ENCODE measurements at places on chromosomes 3 and 15. TPM values are rescaled to one million over a fixed set of nuclear protein-coding genes. Genes with fewer than 3 reads are reported as not detected.

- peak; percentile 79 for DNase-seq
These were observed 96.9 kb downstream of the ZPLD1 start for GRCh38 chr3:102531686-102532085.

- no peak for DNase-seq
These were observed 1.2 kb downstream of the BLOC1S6 start for GRCh38 chr15:45588219-45588875.

DNA sequence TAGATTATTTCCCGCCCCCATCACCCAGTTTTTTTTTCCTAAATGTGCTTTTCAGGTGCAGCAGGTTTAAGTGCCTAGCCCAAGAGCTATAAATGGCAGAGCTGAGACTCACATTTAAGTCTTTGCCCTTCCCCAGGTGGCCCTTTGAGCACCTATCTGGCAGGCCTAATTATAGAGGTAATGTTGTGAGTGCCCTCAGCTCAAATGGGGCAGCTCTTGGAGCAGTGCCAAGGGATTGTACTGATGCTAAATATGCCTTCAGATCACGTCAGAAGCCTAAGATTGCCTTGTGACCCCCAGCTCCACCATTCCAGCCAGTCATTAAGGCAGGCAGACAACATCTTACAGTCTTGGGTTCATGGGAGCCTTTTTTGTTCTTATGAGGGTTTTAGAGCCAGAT is 159.5 kb downstream of the RPLP1 start:
- DNase-seq = no peak

DNA sequence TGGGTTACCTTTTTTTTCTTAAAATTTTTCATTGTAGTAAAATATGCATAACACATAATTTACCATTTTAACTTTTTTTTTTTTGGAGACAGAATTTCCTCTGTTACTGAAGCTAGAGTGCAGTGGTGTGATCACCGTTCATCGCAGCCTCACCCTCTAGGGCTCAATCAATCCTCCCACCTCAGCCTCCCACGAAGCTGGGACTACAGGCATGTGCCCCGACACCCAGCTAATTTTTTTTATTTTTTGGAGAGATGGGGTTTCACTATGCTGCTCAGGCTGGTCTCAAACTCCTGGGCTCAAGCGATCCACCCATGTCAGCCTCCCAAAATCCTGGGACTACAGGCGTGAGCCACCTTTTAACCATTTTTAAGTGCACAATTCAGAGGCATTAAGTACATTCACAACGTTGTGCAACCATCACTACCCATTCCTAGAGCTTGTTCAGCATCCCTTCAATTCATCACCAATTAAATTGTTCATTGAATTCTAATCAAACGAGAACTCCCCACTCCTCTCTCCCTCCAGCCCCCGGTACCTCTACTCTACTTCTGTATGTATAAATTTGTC is 44.6 kb downstream of the BHLHE40 start:
- no peak for DNase-seq

DNA sequence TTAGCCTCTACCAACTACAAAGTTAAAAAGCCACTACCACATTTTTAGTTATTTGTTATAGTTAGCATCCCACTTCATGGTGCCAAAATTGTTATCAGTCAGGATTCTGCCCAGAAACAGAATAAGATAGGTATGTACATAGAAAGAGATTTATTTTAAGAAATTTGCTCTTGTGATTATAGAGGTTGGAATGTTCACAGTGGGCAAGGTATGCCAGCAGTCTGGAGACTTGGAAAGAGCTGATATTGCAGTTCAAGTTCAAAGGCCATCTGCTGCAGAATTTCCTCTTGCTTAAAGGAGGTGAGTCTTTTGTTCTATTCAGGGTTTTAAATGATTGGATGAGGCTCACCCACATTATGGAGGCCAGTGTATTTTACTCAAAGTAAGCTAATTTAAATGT is 143.8 kb upstream of the POU1F1 start:
- DNase-seq = no peak

DNA sequence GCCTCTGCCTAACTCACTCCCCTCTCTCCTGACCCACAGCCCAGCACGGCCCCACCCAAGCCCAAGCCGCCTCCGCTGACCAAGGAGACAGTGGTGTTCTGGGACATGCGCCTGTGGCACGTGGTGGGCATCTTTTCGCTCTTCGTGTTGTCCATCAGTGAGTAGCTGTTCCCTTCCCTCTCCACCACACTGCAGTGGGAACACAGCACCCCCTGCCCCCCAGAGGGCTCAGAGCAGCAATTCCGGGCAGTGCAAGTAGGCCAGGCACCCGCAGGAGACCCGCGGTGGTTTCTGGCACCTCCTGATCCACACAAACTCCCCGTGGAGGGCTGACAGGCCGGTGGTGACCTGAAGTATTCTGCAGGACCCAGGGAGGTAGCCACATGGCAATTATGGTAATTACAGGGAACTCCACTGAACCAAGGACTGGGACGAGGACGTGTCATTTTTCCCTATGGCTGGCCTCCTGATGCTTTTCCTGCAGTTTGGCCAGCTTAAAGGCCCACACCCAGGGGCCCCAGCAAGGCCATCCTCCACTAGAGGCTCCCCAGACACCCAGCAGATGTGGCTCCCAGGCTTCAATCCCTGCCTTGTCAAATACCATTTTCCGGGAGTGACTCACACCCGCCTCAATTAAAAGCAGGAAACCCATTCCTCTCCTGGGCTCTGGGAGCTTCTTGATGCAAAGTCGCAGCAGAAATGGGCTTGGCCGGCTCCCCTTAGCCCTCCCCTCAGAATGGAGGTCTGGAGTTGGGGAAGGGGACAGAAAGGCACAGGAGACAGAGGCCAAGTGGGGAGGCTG is 4.8 kb downstream of the TMIE start:
- peak; percentile 70 for DNase-seq

DNA sequence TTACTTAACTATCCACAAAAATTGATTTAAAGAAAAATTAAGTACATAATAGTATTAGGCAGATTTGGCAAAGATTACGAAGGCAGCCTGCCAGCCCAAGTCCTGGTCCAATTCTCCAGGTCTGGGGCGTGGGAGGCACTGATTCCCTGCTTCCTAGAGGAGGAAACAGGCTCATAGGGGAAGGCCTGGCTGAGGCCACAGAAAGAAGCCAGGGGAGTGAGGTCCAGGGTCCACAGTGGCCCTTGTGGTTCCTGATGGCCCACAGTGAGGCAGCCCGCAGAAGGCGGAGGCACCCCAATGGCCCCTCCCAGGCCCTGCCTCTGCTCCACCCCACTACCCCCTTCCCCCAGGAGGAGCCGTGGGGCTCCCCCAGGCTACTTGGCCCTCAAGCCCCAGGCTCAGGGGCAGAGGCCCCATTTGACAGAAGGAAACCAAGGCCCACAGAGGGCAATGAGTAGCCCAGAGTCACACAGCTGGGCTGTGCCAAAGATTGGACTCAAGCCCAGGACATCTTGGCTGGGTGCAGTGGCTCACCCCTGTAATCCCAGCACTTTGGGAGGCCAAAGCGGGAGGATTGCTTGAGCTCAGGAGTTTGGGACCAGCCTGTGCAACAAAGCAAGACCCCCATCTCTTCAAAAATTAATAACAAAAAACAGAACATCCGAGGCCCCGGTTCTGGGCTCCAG is 21.0 kb downstream of the H1-8 start:
- DNase-seq = no peak

- DNase-seq = peak; percentile 60
These were observed 16.5 kb upstream of the TIMP4 start for GRCh38 chr3:12175137-12175593.

DNA sequence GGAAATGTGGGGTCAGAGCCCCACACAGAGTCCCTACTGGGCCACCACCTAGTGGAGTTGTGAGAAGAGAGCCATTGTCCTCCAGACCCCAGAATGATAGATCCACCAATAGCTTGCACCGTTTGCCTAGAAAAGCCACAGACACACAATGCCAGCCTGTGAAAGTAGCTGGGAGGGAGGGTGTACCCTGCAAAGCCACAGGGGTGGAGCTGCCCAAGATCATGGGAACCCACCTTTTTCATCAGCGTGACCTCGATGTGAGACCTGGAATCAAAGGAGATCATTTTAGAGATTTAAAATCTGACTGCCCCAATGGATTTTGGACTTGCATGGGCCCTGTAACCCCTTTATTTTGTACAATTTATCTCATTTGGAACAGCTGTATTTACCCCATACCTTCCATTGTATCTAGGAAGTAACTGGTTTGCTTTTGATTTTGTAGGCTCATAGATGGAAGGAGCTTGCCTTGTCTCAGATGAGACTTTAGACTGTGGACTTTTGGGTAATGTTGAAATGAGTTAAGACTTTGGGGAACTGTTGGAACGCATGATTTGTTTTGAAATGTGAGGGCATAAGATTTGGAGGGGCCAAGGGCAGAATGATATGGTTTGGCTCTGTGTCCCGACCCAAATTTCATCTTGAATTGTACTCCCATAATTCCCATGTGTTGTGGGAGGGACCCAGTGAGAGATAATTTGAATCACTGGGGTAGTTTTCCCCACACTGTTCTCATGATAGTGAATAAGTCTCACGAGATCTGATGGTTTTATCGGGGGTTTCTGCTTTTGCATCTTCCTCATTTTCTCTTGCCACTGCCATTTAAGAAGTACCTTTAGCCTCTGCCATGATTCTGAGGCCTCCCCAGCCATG is 49.0 kb downstream of the CD200 start:
- no peak for DNase-seq

DNA sequence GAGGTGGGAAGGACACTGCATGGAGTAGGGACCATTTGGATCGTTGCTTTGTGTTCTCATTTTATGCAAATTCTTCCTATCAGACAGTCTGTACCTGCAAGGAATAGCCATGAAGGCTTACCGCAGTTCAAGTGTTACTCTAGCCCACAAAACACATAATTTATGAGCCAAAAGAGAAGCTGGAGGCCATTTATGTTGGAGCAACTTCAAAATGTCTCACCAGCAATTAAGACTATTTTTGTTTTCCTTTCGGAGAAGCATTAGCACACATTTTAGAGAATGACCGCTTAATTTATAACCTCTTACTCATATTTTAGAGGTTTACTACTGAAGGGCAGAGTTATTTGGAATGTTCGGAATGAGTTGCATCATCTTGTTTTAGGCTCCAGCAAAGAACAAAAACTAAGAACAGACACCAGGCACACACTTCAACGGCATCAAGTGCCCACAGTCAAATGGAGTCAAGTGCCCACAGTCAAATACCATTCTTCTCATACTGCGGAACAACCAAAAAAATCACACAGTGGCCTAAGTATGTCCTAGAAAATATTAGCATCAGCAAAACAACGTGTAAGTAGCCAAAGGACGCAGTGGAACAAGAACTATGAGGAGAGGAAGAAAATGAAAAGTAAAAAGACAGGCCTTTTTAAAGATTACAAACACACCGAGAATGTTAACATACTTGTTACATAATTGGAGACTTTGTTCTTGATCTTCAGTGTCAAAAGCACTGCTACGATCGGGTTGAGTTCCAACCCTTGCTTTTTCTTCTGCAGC is 17.5 kb upstream of the GOLGA8J start:
- DNase-seq = peak; percentile 94

- no peak for DNase-seq
These were observed 51.4 kb downstream of the FHIT start for GRCh38 chr3:61199843-61200242.

GRCh38 chr3:37030588-37030987 is 37.3 kb downstream of the MLH1 start:
- no peak for DNase-seq

DNA sequence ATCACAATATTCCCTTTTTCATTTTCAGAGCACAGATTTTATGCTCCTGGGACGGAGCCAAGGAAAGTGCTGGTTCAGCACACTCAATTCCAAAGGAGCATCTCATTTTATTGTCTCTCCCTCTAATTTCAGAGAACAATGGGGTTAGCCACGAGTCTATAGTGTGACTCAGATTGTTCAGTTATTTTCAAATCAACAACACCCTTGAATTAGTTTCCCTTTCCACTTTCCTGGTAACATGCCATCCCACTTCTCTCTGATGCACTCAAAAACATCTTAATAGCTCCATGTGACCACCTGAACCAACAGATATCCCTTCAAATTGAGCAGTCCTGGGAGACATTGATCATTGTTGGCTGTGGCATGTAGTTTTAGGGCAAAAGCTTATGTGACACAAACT is 389.7 kb upstream of the MDFIC2 start:
- DNase-seq = peak; percentile 1

GRCh38 chr3:130383424-130383823 is 38.0 kb downstream of the COL6A5 start:
- DNase-seq = no peak

DNA sequence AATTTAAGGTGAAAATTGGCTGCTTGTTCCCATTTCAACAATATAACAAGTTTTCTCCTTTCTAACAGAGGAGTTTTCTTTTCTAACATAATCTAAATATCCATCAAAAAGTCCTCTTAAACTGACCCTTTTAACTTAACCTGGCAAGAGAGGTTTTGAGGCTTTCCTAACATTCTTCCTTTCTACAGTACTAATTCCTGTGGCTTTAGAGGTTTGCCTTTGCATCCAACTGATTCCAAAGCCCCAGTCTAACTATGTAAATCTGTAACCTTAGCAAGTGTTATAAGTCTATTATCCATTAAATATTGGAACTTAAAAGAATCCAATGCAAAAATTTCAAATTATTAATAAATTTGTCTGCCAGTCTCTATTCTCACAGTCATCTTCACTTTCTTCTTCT is 134.1 kb downstream of the ISL2 start:
- peak; percentile 57 for DNase-seq

DNA sequence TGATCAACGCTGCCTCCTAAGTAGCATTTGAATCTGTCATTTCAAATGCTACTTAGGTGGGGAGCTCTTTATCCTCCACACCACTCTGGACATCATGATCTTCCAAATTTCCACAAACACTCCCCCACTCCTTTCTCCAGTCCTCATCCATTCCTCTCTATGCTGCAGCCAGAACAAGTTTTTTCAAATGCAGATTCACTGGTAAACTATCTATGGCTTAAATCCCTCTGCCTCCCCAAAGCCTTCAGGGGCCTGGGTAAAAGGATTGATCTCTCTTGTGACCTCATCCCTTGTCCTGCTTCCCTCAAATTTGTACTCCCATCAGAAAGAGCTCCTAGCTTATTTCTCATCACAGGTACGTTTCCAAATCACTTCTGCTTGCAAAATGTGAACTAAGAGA is 1.3 kb upstream of the AEN start:
- DNase-seq = no peak

- no peak for DNase-seq
These were observed 19.1 kb upstream of the KLF13 start for GRCh38 chr15:31307270-31308184.

- peak; percentile 1 for DNase-seq
These were observed 57.4 kb downstream of the ETFA start for GRCh38 chr15:76253691-76254473.

OCA2 gene
- total RNA-seq = not detected

MST1R gene
- 0.17 TPM for total RNA-seq

RASL12 gene
- total RNA-seq = not detected

NR2E3 gene
- not detected for total RNA-seq

DUOX2 gene
- total RNA-seq = not detected

LRRK1 gene
- 0.20 TPM for total RNA-seq

PLD1 gene
- 7.6 TPM for total RNA-seq

SMAD3 gene
- total RNA-seq = 32.6 TPM

TRIM42 gene
- total RNA-seq = not detected

PIGZ gene
- total RNA-seq = 1.7 TPM

PSMA4 gene
- 510 TPM for total RNA-seq

CPNE4 gene
- total RNA-seq = 0.32 TPM

GOLGA6B gene
- total RNA-seq = not detected

RBP2 gene
- total RNA-seq = not detected

ZNF80 gene
- total RNA-seq = not detected

HES1 gene
- 31.4 TPM for total RNA-seq

OIP5 gene
- total RNA-seq = 61.9 TPM

LDHAL6B gene
- not detected for total RNA-seq

TPRG1 gene
- total RNA-seq = 0.42 TPM
